SJSA1 (cell line): ENCODE measurements at places on chromosomes 5 and 9.

- peak; percentile 27 for DNase-seq
These were observed 41.2 kb upstream of the CTSL start for GRCh38 chr9:87684627-87685219.

DNA sequence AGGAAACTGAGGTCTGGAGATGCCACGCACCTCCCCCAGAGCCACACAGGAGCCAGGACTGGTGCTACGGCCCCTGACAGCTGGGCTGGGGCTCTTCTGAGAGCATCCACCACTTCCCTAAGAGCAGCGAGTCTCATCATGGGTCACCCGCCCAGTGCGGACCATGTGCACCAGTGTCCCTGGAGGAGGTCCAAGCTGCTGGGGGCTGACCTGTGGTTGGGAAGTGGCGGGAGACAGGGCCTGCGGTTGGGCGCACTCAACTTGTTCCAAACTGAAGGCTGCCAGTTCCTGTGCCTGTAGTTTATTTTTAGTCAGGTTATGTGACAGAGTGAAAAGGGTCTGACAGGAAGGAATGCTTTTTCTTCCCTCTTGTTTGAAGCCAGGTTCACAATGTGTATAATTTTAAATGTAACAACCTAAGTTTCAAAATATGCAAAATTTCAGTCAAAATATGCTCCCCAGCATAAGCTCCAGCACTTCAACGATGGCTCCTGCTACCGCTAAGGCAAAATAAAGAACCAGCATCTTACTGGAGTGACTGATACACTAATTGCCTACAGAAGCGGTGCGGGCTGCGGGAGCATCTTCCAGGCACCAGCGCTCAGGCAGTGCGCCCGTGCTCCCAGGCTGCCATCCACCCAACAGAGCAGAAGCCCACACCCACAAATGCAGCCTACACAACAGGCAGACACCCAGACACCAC lies 14.8 kb downstream of the BARHL1 start:
- DNase-seq: no peak

GRCh38 chr5:81486711-81487110 lies 92.8 kb upstream of the ACOT12 start:
- DNase-seq: no peak

GRCh38 chr9:137610944-137611343 lies 5.5 kb downstream of the ARRDC1 start:
- no peak for DNase-seq

GRCh38 chr5:72324189-72324825 lies 4.1 kb downstream of the PTCD2 start:
- DNase-seq: no peak
